Placental pericyte (primary cell): ENCODE measurements at places on chromosomes 4 and X. TPM values are rescaled to one million over a fixed set of nuclear protein-coding genes. Genes with fewer than 3 reads are reported as not detected.

Gene BEX2
- total RNA-seq = 2.6 TPM in 1 of 2 replicates, not detected in the other

Gene RUFY3
- 37.5 and 50.8 TPM in 2 replicates for total RNA-seq

Gene MPC1L
- not detected in 2 replicates for total RNA-seq

Gene POU4F2
- total RNA-seq = not detected in 2 replicates

Gene BMPR1B
- under 0.01 and 0.72 TPM in 2 replicates for total RNA-seq

Gene FAM149A
- 0.88 and 2.4 TPM in 2 replicates for total RNA-seq

Gene APELA
- not detected in 2 replicates for total RNA-seq

Gene PNMA6F
- total RNA-seq = not detected in 2 replicates

Gene DCAF12L2
- total RNA-seq = not detected in 2 replicates

Gene MTMR1
- 20.1 and 24.3 TPM in 2 replicates for total RNA-seq

Gene PYURF
- 40.7 and 53.5 TPM in 2 replicates for total RNA-seq

Gene CXorf49
- not detected in 2 replicates for total RNA-seq

Gene KLHL4
- total RNA-seq = 4.8 and 5.9 TPM in 2 replicates

Gene MAOB
- under 0.01 TPM in 1 of 2 replicates, not detected in the other for total RNA-seq

Gene NPY1R
- 0.43 and 5.3 TPM in 2 replicates for total RNA-seq

Gene RTL5
- 1.4 and 2.4 TPM in 2 replicates for total RNA-seq

Gene IQCM
- not detected in 2 replicates for total RNA-seq

Gene PLAC8
- 0.14 TPM in 1 of 2 replicates, not detected in the other for total RNA-seq

Gene CLDN34
- total RNA-seq = not detected in 2 replicates

Gene MAGEA3
- total RNA-seq = not detected in 2 replicates

Gene ITM2A
- total RNA-seq = 0.43 TPM in 1 of 2 replicates, not detected in the other

Gene SPANXN3
- not detected in 2 replicates for total RNA-seq

Gene MAMLD1
- total RNA-seq = 1.7 and 1.8 TPM in 2 replicates

Gene SMC1A
- total RNA-seq = 32.0 and 38.8 TPM in 2 replicates

Gene ZCCHC13
- total RNA-seq = not detected in 2 replicates

Gene ANKRD50
- 25.2 and 56.3 TPM in 2 replicates for total RNA-seq

Gene FBXW7
- total RNA-seq = 65.6 and 106 TPM in 2 replicates

Gene RAB41
- not detected in 2 replicates for total RNA-seq

Gene SASH3
- total RNA-seq = not detected in 2 replicates

Gene AADAT
- total RNA-seq = 1.3 and 6.3 TPM in 2 replicates

Gene MFAP3L
- total RNA-seq = 0.86 and 1.1 TPM in 2 replicates

Gene PPP1R2C
- total RNA-seq = not detected in 2 replicates

Gene VEGFC
- 59.7 and 65.4 TPM in 2 replicates for total RNA-seq

Gene MMGT1
- 19.3 and 32.4 TPM in 2 replicates for total RNA-seq

Gene ASB12
- total RNA-seq = not detected in 2 replicates

Gene POU3F4
- not detected in 2 replicates for total RNA-seq

Gene CABS1
- not detected in 2 replicates for total RNA-seq

Gene RRH
- 0.14 TPM in 1 of 2 replicates, not detected in the other for total RNA-seq

Gene PNMA6A
- 0.29 and 1.5 TPM in 2 replicates for total RNA-seq

Gene LAMTOR3
- total RNA-seq = 24.7 and 47.4 TPM in 2 replicates

Gene CAPN6
- total RNA-seq = not detected in 2 replicates

Gene TLR10
- total RNA-seq = 0.14 TPM in 1 of 2 replicates, not detected in the other

Gene ADH1A
- not detected in 2 replicates for total RNA-seq

Gene GNRHR
- total RNA-seq = not detected in 2 replicates

Gene CCSER1
- 0.14 TPM in 1 of 2 replicates, not detected in the other for total RNA-seq

Gene CLDN22
- total RNA-seq = not detected in 2 replicates

Gene ZMAT1
- total RNA-seq = 0.22 and 0.72 TPM in 2 replicates

Gene ADRA2C
- total RNA-seq = 2.2 and 2.9 TPM in 2 replicates

Gene GAB3
- 0.44 and 0.57 TPM in 2 replicates for total RNA-seq

Gene TDO2
- 8.3 and 12.3 TPM in 2 replicates for total RNA-seq

Gene LINC00632
- 3.9 and 5.3 TPM in 2 replicates for total RNA-seq

Gene WDR17
- 0.57 and 0.66 TPM in 2 replicates for total RNA-seq

Gene VSIG4
- 0.14 TPM in 1 of 2 replicates, not detected in the other for total RNA-seq

Gene ARSJ
- total RNA-seq = 23.9 and 72.7 TPM in 2 replicates

Gene NHS
- 0.66 and 5.3 TPM in 2 replicates for total RNA-seq

Gene TRPC3
- total RNA-seq = 1.0 TPM in 1 of 2 replicates, not detected in the other

Gene CYTL1
- 2.8 TPM in 1 of 2 replicates, not detected in the other for total RNA-seq

Gene PITX2
- 36.1 and 62.2 TPM in 2 replicates for total RNA-seq
